ENCODE measurements at places on chromosomes 16 and 17.

GRCh38 chr17:33220036-33220435 lies 73.1 kb downstream of the ASIC2 start:
- DNase-seq, result no peak

DNA sequence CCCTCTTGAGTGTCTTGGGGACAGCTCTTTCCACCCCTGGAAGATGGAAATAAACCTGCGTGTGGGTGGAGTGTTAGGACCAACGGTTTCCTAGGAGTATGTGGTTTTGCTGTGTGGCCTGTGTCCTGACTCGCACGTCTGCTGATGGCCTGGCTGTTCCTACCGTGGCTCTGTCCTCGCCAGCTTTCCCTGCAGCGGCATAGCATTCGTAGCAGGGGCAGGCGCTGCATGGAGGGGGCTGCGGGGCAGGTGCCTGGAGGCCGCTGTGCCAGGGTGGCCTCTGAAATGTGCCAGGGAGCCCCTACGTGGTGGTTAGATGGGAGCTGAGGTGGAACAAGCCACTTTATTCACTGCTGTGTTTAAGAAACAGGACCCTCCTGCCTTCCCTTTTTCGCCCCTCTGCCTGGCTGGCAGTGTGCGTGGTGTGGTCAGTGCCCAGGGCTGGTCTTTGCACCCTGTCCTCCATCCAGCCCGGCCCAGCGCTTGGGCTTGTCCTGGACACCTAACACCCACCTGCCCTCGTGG lies 10.6 kb downstream of the SLC16A3 start:
- DNase-seq, result no peak

- DNase-seq, result no peak
Observed at GRCh38 chr16:21685034-21685455, 21.3 kb downstream of the OTOA start.

DNA sequence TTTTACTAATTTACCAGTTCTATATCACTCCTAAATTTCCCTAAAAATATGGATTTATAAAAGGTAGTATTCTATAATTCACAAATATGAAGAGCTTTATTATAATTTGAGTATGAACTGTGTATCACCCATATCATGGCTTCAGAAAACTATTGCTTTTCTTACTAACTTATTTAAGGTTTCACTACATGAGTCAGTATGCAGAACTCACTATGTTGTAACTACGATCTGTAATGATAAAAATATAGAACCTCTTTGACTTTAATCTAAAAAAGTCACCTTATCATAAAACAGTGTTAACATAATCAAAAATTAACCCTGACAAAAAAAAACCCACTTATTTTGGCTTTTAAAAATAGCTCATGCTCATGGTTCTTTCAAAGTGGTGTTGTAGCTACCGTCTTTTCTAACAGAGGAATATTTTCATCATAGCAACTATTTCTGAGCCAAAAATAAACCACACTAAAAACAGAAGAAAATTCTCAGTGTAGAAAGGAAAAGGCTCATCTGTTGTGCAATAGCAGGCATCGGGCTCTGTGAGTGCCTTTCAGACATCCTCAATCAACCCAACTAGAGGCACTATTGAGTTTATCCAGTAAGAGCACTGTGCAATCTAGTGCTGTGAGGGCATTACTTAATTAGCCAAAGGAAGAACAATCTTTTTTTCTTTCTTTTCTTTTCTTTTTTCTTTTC lies 42.1 kb downstream of the ITGAM start:
- no peak for DNase-seq

- DNase-seq, result no peak
Observed at GRCh38 chr17:13518261-13519000, 83.3 kb downstream of the HS3ST3A1 start.

DNA sequence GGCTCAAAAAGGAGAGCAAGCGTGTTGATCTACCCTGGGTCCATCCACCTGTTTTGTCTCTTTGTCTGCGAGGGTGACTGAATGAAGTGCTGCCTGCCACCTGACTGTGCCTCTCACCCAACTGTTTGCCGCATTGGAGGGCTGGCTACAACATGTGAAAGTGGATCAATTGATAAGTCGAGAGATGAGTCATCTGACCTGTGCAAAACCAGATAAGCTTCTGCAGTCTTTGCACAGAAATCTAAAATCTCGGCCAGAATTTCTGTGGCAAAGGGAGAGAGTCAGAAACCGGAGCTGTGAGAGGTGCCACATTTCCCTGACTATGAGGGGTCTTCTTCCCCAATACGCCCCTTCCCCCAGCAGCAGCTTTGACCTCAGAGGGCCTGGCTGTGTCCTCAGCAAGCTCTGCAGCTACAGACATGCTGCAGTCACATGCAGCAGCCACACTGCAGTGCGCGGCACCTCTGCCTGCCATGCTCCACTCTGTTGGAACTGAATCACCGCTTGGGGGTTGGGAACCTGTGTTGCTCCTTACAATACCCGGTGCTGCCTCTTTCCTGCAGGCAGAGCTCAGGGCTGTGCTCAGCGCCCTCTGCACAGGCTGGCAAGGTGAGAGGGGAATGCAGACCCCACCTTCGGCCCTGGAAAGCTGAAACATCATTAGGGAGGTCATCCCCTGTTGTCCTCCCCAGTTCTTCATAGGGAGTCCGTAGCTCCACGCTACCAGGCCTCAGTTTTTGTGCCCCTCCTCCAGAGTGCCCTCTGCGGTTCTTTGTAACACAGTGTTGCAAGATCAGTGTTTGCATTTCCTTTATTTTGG lies 16.2 kb upstream of the HAS3 start:
- DNase-seq, result no peak

GRCh38 chr16:54986409-54986808 lies 55.7 kb downstream of the IRX5 start:
- DNase-seq, result no peak
